ENCODE measurements at places on chromosomes 1 and 21. TPM values are rescaled to one million over a fixed set of nuclear protein-coding genes. Genes with fewer than 3 reads are reported as not detected.

GRCh38 chr21:29777160-29777559 is 162.6 kb downstream of the GRIK1 start:
- DNase-seq = no peak

DNA sequence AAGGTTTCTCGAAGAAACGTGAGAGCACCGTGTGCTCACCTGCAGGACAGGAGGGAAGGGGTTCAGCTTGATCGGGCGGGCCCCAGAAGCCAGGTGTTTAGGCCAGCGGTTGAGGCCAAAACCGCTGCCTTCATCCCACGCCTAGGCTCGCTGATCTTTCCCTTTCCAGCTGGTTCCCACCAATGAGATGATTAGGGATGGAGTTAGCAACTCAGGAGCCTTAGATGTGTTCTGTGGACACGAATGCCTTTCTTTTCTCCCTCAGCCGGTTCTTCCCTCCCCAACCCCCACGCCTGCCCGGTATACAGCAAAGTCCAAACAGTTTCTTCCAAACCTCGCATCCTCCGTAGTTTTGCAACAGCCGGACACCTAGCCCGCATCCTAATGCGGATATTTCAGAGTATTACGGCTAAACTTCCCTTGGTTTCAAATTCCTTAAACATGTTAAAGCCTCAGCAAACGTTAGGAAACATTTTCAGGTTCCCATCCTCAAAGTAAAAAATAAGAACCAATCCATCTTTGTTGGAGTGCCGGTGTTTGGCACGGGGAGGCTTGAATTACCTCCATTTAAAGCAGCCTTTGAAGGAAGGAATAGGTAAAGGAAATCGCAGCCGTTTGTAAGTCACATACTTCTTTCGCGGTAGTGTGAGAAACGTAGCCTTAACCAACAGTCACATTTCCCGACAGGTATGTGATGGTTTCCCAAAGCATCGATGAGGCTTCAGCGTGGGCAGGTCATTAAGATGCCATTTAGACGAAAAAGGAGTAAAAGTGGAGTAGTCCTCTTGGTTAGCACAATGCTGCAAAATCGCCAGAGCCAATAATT is 1.1 kb downstream of the LRRC8C start:
- peak; percentile 40 for DNase-seq

- DNase-seq = peak; percentile 82
Measured at GRCh38 chr1:172117800-172118199, 276.5 kb downstream of the DNM3 start.

DNA sequence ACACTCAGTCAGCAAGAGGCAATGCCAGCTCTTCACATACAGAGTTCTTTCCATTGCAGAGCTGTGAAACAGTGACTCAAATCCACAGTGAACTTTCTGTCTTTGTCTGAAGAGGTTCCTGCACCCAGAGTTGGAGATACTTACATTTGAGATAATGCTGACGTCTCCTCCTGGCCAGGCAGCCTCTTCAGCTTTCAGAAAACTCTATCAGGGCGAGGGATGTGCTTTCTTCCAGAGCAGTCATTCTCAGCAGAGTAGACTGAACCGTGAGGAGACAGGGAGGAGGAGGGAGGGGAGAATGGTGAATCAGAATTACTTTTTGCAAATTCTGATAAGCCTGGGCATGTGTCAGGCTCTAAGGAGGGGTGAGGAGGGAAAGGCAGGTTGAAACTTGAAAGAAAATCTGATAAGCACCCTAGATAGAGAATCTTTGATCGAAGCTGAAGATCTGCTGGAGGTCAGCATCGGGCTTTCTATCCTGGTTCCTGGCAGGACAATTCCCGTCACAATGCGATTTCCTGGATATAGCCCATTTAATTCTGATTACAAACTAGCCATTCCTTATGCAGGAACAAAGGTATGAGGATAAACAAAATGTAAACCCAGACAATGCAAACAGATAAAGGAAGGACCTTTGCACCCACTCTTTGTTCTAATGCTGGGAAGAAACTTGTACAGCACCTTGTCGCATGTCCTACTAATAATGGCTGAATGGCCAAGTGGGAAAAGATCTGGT is 18.9 kb upstream of the NID1 start:
- DNase-seq = peak; percentile 20

DNA sequence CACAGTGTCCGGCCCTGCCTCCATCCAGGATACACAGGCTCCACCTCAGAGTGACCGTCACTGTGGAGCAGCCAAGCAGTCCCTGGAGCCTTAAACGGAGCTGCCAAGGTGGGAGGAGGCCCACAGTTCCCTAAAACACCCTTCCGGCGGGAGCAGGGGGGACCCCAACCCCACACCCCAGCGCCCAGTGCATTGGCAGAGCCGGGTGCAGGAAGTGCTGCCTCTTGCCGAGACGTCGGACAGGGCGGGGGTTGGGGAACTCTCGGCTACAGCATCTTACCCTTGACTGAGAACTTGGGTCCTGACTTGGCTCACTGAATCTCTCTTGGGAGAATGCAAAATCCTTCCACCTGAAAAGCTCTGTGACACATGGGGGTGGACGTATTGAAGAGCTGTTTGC is 38.7 kb upstream of the TMEM51 start:
- no peak for DNase-seq

- no peak for DNase-seq
Measured at GRCh38 chr1:61085206-61085982, 3.0 kb downstream of the NFIA start.

- no peak for DNase-seq
Measured at GRCh38 chr1:54551891-54552290, 3.9 kb downstream of the ACOT11 start.

- no peak for DNase-seq
Measured at GRCh38 chr1:119489201-119489600, 17.8 kb upstream of the HSD3B1 start.

DNA sequence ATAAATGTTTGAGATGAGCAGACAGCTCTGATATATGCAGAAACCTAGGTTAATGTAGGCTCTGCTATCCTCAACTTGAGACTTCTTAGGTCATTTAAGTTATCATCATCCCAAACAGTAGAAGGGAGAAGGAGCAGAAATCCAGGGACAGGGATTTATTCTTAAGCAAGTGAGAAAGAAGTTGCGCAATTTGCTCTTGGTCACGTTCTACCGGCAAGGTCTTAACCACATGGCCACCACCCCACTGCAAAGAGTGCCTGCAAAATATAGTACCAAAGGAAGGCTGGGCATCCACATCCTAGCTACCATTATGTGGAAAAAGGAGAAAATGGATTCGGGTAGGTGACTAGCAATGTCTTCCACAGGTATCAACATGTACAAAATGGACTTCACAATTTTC is 25.2 kb downstream of the CRNN start:
- no peak for DNase-seq

DNA sequence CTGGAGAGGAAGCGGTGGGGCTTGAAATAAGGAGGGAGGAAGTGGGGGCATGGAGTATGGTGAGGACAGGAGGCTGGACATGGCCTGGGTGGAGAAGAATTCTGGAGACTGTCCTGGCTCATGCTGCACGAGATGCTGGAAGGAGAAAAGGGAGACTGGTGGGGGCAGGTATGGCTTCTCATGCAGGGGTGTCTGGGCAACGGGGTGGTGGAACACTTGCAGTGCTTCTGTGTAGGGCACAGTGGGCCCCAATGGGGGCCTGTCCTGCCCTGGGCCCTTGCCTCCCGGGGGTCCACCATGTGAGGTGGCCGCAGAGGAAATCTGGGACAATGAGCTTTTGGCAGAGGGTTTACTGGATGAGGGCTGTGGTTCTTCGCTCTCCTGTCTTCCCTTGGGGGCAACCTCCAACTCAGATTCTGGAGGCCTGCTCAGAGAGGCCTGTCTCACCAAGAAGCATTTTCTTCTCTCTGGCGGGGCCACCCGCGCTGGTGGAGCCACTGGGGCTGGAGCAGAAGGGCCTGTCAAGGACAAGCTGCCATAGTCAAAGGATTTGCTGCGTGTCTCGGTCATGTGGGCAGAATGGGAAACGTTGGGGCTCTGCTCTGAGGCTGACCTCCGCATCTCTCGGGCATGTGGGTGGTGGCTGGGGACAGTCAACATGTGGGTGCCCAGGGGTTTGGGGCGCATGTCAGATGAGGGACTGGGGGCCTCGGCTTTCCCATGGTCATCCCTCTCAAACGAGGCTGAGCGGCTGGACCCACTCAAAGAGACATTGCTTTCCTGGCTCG is 96.9 kb upstream of the EDN2 start:
- no peak for DNase-seq

GRCh38 chr1:184443201-184443600 is 56.4 kb downstream of the C1orf21 start:
- DNase-seq = no peak

GRCh38 chr1:156760092-156760795 is 7.1 kb upstream of the PRCC start:
- DNase-seq = no peak

DNA sequence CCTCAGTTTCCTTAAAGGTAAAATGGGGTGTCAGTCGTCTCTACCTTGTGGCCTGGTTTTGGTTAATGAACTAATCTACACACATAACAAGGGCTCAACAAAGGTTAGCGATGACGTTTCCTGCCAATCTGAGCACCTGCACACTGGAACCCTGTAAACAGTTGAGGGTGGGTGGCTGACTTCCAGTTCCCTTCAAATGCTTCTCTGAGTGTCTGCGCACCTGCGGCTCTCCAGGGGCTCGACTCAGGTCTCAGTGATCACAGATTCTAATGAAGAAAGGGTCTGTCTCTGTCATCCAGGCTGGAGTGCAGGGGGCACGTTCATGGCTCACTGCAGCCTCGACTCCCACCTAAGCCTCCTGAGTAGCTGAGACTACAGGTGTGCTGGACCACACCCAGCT is 3.3 kb upstream of the AGPAT3 start:
- DNase-seq = no peak

- no peak for DNase-seq
Measured at GRCh38 chr1:117118137-117118536, 3.4 kb downstream of the TRIM45 start.

DNA sequence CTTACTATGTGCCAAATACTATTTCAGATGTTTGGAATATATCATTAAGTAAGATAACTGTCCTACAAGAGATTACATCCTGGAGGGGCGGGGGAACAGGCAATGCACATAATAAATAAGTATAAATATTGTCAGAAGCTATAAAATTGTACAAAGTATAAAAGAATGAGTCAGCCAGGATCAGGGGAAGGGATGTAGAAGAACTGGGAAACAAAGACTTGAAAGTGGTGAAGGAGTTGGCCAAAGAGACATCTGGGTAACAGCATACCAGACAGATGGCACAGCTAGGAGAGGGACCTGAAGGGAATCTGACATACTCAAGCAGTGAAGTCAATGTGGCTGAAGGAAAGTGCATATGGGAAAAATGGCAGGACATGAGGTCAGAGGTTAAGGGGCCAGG is 53.9 kb downstream of the CYYR1 start:
- no peak for DNase-seq

- DNase-seq = peak; percentile 77
Measured at GRCh38 chr21:45330075-45330781, 42.5 kb upstream of the POFUT2 start.

DNA sequence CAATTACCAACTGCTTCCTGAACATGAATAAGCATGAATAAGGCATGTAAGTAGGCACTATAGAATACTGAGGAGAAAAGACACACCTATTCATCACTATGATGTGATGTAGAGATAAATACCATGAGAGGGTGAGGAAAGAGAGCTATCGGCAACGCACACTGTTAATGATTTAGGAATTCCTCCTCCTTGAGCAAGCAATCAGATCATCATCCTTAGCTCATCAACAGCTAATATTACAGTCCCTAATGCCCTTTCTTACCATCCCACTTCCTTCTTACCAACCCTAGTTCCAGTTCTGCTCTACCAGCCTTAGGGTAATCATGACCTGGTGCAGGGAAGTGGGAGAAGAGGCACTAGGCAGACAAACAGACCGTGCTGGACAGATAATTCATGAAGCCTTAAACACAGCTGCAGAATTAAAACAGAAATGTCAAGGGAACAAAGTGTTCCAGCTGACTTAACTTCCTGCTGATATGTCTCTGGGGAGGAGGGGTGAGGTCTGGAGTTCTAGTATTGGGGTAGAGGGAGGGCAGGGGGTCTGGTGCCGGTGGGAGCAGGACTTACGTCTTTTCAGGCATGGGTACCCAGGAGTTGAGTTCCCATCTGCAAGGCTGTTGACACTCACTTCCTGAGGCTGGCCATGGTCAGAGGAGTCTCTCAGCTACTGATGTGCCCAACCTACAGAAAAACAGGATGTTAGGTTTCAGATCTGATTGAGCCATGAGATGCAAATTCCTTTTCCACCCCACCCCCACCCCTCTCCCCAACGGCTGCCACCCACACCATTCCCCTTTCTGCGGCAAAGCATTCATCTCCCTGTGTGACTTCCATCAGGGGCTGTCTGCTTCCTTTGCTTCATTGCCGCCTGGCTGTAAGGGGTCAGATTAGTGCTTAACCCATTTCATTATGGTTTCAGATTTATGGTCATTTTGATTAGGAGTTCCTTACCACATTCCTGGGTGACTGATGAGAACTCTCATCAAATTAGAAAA is 12.6 kb upstream of the RCSD1 start:
- peak; percentile 50 for DNase-seq

DNA sequence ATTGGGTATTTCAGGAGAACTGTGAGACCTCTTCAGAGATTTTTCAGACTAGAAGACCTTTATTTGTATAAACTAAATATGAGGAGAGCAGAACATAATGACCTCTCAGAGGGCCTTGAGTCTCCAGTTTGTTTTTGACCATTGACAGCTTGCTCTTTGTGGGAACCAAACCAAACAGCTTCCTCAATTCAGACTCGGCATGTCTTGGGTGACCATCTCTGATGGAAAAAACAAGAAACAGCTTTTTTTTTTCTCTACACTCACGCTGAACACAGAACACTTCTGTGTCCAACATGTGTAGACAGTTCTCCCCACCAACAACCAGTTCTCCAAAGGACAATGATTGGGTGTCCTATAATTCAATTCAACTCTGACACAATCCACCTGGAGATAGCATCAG is 11.5 kb downstream of the ATP1A4 start:
- DNase-seq = no peak

- DNase-seq = no peak
Measured at GRCh38 chr1:14262637-14263036, 335.8 kb upstream of the KAZN start.

DNA sequence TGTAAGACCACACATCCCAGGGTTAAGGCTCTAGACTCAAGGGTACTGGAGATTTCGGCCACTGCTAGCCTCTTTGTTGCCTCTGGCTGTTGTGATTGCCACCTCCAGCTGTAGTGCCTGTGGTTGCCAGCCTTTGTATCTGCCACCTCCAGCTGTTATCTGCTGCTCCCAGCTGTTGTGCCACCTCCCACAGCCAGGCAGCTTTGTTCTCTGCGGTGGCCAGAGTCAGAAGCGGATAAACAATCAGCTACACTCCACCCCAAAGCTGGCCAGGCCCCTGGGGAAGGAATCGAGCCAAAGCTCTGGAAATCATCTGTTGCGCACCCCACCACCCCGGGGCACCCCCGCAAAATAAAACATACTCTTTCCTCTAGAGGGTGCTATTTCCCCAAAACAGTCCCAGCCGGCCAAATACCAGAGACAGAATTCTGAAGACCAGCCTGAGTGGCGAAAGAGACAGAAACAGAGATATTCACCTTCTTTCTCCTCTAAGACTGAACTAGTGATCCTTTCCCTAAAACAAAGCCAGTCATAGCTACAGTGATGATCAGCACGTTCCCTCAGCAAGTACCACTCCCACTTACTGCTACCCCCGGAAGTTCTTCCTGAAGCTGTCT is 14.8 kb upstream of the PIGM start:
- DNase-seq = no peak

The S100A10 gene
- total RNA-seq = 1,257 TPM

The RGL1 gene
- 9.6 TPM for total RNA-seq

The ZNF593OS gene
- not detected for total RNA-seq

The CCDC185 gene
- not detected for total RNA-seq

The TCHH gene
- 0.86 TPM for total RNA-seq

The PTGER3 gene
- total RNA-seq = 1.1 TPM

The CNKSR1 gene
- total RNA-seq = 4.2 TPM

The VANGL2 gene
- 26.1 TPM for total RNA-seq

The LPAR3 gene
- 0.91 TPM for total RNA-seq

The B3GALT5 gene
- 2.5 TPM for total RNA-seq

The IBA57 gene
- total RNA-seq = 4.9 TPM

The LCE1A gene
- not detected for total RNA-seq

Measured in astrocyte (in vitro differentiated cells and primary cell).